HepG2 (cell line): ENCODE measurements at places on chromosomes 2 and 18.

DNA sequence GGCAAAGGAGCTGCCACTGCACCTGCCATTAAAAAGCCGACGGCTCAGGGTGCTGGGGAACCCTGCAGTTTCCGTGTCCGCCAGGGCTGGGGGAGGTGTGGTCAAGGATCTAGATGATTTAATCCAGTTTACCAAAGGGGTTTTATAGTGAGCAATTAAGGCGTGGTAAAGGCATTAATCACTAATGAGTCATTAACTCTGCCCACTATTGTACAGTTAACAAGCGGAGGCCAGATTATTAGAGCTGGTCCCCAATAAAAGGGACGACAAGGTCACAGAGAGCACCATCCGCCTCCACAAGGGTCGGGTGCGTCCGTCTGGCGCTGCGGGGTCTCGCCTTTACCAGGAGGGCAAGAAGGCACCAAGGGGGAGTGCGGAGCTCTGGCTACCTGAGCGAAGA is 9.6 kb downstream of the RAX start:
- DNase-seq, result no peak

DNA sequence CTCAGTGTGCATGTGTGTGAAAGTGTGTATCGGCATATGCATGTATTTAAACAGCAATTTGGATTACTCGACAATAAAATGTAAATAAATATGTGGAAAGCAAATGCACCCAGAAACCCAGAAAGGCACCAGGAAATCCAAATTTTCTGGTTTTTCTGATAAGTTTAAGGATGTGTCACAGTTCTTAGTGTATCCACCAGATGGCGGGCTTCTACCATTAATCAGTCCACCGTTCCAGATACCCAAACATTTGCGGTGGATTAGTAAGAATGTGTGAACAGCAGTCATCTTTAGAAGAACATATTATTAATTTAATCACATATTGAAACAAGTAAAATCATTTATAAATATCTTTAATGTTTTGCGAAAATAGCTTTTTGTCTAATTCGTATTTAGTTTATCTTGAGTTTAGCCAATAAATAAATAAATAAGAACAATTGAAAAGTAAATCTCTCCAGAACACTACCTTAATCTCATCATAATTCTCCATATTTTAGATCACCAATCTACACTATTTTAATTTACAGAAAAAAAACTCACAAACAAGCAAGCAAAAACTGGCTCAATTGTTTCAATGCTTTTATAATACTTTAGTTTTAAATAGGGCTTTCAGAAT is 298.9 kb downstream of the DSEL start:
- peak; percentile 39 for DNase-seq

DNA sequence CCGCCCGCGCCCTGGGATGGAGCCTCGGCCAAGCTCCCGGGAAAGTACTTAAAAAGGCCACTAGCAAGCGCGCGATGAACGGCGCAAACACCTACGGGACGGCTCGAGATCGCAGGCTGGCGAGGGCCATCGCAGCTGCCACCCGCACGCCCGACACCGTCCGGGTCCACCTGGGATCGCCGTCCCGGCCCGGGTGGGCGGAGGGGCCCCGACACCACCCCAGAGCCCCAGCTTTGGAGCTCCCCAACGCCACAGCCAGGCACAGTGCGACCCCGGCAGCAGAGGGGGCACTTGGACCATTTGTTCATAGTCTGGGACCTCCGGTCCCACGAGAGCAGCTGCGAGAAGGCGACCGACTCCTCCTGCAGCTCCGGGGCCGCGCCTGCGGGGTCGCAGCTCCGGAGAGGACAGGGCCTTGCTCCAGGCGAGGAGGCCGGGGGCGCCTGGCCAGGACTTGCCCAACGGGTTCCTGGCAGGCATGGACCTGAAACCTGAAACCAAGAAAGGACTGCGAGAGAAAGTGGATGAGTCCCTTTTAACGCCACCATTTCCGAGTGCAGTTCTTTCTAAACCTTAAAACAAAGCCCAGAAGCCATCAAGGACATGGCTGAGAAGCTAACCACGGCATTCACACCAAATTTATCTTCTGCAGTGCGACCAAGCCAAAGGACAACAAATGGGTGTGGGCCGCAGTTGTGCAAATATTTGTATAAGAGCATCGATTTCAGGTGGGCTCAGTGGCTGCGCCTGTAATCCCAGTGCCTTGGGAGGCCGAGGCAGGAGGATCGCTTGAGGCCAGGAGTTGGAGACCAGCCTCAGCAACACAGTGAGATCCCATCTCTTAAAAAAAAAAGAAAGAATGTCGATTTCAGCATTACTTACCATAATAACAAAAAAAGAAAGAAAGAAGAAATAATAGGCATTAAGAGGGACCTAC is 54.0 kb upstream of the IMP4 start:
- no peak for DNase-seq

DNA sequence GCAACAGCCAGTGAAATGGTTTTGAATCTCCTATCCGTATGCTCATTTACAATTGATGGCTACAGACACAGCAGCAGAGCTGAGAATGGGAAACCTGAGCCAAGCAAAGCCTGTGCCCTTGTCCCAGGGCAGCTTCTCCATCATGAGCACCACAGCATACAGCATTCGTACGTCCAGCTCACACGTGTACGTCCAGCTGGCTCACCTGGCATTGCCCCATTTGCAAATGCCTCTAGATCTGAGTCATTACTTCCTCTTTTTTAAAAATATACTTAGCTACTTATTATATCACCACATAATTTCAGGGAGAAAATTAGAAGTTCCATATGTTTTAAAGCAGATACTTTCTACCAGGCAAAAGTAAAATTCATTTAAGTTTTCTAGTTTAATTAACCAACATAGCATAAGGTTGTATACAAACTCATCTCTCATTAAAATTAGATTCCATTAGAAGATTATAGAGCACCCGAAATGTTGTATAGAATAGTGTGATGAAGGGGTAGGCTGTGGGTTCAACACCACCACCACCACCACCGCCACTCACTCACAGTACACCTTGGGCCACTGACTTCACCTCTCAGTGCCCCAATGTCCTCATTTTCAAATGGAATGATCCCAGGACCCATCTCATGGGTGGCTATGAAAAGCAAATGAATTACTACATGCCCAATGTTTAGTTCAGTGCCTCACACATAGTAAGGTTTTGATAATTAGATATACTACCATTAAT is 31.4 kb upstream of the TMEM177 start:
- DNase-seq, result no peak

GRCh38 chr2:69307579-69308064 is 79.4 kb downstream of the GFPT1 start:
- DNase-seq, result no peak

DNA sequence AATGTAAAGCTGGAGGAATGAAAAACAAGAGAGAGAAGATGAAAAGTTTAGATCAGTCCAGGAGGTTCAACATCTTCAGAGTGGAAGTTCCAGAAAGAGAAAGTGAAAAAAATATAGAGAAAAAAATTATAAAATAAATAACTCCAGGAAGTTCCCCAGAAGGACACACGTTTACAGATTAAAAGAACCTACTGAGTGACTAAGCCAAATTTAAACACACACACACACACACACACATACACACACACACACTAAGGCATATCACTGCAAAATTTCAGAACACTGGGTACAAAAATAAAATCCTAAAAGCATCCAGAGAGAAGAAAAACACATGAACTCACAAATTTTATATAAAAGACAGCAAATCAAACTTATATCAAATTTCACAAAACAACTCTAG is 85.9 kb upstream of the PMAIP1 start:
- DNase-seq, result no peak
